ENCODE measurements at places on chromosomes 11 and 22. TPM values are rescaled to one million over a fixed set of nuclear protein-coding genes. Genes with fewer than 3 reads are reported as not detected.

IGLL1 gene
- total RNA-seq: not detected

MRGPRF gene
- total RNA-seq: 1.0 TPM

VSIG2 gene
- not detected for total RNA-seq

SMIM35 gene
- total RNA-seq: not detected

UPK3A gene
- total RNA-seq: not detected

TRIM29 gene
- total RNA-seq: not detected

CCDC88B gene
- 83.6 TPM for total RNA-seq

SLC25A45 gene
- total RNA-seq: 0.25 TPM

GDPD4 gene
- total RNA-seq: not detected

RIMBP3C gene
- total RNA-seq: 0.22 TPM

C11orf52 gene
- total RNA-seq: not detected

SLCO2B1 gene
- not detected for total RNA-seq

AQP11 gene
- total RNA-seq: 2.0 TPM

LSP1 gene
- total RNA-seq: 2.5 TPM

OVOL1 gene
- not detected for total RNA-seq

BIK gene
- 17.3 TPM for total RNA-seq

PLCB3 gene
- 36.2 TPM for total RNA-seq

SMC1B gene
- total RNA-seq: not detected

TRAPPC4 gene
- 85.1 TPM for total RNA-seq

SLC22A6 gene
- not detected for total RNA-seq

C22orf31 gene
- not detected for total RNA-seq

DDI1 gene
- not detected for total RNA-seq

RASSF7 gene
- total RNA-seq: 9.4 TPM

LDLRAD3 gene
- total RNA-seq: 59.9 TPM

APOBEC3H gene
- not detected for total RNA-seq

PDGFD gene
- 0.49 TPM for total RNA-seq

LUZP2 gene
- 0.96 TPM for total RNA-seq

FAM181B gene
- 0.47 TPM for total RNA-seq

MYEOV gene
- not detected for total RNA-seq

GAL gene
- 37.6 TPM for total RNA-seq

CNGA4 gene
- not detected for total RNA-seq

OR52I1 gene
- total RNA-seq: 0.27 TPM

GGTLC3 gene
- not detected for total RNA-seq

PTGDR2 gene
- total RNA-seq: 0.32 TPM

OR11H1 gene
- total RNA-seq: not detected

MTMR2 gene
- 47.4 TPM for total RNA-seq

MIOX gene
- 4.0 TPM for total RNA-seq

LRP5 gene
- 17.4 TPM for total RNA-seq

MRGPRE gene
- 1.0 TPM for total RNA-seq

IL17REL gene
- total RNA-seq: not detected

SSRP1 gene
- total RNA-seq: 91.4 TPM

MB gene
- total RNA-seq: not detected

GGT1 gene
- 3.1 TPM for total RNA-seq

FAM168A gene
- total RNA-seq: 84.3 TPM

KRTAP5-7 gene
- not detected for total RNA-seq

CAPN5 gene
- total RNA-seq: 45.0 TPM

ACTN3 gene
- total RNA-seq: 2.0 TPM

GPHA2 gene
- not detected for total RNA-seq

POU2AF3 gene
- not detected for total RNA-seq

APIP gene
- total RNA-seq: 20.9 TPM

NCAM1 gene
- 819 TPM for total RNA-seq

MMP7 gene
- not detected for total RNA-seq

CD6 gene
- total RNA-seq: not detected

ELP4 gene
- total RNA-seq: 9.9 TPM

CD3G gene
- 0.39 TPM for total RNA-seq

AGBL2 gene
- total RNA-seq: 1.7 TPM

MMP8 gene
- not detected for total RNA-seq

SLC25A18 gene
- 6.4 TPM for total RNA-seq

All from glutamatergic neuron (in vitro differentiated cells).